ENCODE measurements at places on chromosomes 2 and 18. TPM values are rescaled to one million over a fixed set of nuclear protein-coding genes. Genes with fewer than 3 reads are reported as not detected.

GRCh38 chr2:10400568-10400977, 47.6 kb downstream of the ODC1 start:
- DNase-seq = peak; percentile 28

DNA sequence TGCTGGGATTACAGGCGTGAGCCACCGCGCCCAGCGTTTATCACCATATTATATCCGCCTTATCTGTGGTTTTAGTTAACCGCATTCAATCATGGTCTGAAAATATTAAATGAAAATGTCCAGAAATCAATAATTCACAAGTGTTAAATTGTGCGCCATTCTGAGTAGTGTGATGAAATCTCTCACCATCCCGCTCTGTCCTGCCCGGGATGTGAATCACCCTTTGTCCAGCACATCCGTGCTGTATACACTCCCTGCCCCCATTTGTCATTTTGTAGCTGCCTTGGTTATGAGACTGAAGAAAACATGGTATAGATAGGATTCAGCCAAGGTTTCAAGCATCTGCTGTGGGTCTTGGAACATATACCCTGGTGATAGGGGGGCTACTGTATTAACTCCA, 70.7 kb downstream of the TIMM21 start:
- DNase-seq = no peak

Gene MAP3K19
- not detected for total RNA-seq

DNA sequence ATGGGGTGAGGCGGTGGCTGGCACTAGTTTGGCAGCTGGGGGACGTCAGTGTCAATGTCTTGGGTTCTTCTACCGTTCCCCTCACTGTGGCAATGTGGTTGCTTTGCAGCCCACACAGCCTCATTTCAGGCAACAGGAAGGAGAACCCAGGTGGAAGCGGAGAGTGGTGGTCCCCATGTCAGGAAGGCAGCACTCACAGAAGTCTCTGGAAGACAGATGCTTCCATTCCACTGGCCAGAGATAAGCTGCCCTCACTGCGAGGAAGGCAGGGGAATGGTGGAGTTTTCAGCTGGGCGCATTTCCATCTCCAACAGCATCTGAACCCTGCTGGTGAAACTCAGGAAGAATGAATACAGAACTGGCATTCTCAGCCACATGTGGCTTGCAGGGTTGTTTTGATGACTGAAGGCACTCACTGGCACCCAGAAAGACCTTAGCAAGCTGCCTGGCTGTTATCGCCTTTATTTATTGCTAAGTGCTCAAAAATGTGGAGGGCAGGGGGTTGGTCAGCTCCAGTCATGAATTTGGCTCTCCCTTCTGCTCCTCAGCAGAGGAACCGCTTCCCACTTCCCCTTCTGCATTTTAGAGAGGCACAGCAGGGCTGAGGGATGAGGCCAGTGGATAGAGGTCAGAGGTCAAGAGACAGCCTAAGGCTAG, 19.4 kb downstream of the KCNIP3 start:
- DNase-seq = no peak

DNA sequence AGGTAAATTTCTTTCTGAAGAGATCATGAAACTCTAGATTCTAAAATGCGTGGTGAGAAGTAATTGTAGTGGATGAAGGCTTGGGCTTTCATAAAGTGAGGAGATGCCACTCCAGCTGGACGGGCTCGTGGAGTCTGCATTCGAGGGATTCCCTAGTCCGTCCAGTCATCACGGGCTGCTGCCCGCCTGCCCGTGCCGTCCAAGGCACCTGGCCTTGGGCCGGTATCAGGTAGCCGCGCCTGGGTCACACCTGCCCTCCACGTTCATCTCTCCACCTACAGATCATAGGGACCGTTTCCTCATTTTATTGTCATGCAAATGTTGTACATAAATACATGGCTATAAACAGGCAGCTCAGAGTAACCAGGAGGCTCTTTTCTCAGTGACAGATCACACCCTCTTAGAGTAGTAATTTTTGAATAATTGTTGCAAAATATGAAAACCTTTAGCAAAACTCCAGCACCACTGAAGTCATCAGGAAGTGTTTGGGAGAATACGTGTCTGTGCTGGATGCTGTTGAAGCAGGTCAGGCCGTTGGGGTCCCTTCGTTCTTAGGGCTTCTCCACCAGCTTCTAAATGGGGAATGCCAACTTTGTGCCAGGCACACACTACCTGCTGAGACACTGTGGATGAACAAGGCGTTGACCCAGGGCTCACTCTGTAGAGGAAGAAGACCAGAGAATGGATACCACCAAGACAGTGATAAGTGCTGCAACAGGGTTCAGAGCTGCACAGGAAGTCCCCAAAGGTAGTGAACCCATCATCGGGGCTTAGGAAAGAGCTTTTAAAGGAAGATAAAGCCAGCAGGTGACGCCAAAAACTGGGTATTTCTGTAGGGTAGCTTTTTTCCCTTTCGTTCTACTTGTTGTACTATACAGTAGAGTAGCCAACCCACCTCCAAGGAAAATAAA, 112.5 kb downstream of the FAM210A start:
- no peak for DNase-seq

- DNase-seq = no peak
Measured at GRCh38 chr2:47599171-47599570, 183.8 kb upstream of the MSH6 start.

GRCh38 chr18:3485153-3486149, 35.5 kb downstream of the TGIF1 start:
- DNase-seq = no peak

GRCh38 chr18:10591896-10592295, 66.1 kb downstream of the NAPG start:
- DNase-seq = no peak

DNA sequence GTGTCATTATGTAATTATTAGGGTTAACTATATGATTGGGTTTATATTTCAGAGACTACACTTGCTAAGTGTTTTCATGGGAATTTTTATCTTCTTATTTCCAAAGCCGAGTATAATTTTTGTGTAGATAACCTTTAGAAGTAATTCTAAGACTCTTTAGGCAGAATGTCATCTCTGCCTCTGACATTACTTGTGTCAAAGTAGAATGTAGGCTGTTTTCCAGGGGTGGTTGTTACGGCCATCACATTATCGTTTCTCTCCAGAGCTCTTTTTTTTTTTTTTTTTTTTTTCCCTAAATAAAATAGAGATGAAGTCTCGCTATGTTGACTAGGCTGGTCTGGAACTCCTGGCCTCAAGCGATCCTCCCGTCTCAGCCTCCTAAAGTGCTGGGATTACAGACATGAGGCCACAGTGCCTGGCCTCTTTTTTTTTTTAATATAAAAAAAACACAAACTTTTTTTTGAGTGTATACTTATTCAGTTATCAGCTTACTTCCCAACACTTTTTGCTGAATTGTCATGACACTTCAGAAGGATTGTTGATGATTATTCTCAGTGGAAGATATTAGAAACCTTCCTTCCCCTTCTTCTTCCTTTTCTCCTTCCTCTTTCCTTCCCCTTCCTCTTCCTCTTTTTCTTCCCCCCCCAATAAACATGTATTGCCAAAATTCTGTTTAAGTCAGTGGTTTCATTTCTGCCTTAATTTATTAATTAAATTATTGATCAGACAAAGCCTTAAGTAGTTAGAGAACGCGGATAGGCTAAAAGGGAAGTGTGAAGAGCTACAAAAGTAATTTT, 2.3 kb downstream of the PIKFYVE start:
- no peak for DNase-seq

GRCh38 chr2:172596776-172597175, 40.9 kb downstream of the PDK1 start:
- DNase-seq = no peak

DNA sequence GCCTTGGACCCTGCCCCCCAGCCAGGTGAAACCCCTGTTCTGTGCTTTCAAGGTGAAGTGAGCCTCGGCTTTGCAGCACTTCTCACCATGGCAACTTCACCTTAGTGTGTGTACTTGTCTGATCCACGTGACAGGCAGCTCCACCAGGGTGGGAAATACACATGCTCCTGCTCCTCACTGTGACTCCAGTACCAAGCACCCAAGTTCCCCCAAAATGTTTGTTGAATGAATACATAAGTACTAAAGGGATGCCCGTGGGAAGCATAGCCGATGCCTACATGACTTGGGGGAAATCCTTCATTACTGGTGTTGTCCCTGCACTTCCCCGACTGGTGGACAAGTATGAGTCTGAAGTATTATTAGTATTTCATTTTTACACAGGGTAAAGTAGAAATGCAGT, 41.8 kb upstream of the GBX2 start:
- no peak for DNase-seq

DNA sequence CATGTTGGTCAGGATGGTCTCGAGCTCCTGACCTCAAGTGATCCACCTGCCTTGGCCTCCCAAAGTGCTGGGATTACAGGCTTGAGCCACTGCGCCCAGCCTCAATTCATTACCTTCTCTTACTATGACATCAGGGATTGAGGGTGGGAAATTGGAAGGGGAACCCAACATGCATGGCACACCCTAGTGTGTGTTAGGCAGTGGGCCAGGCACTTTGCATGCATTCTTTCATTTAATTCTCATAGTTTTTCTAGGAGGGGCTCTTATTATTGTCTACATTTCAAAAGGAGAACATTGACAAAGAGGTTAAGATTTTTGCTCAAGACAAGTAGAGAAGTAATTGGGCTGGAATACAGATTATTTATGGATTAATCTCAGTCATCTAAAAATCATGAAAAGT, 10.9 kb upstream of the DNAJB2 start:
- no peak for DNase-seq

- DNase-seq = no peak
Measured at GRCh38 chr2:53715568-53715967, 52.0 kb upstream of the CHAC2 start.

Gene CYTIP
- 8.4 TPM for total RNA-seq

Gene SLC40A1
- total RNA-seq = 26.0 TPM

DNA sequence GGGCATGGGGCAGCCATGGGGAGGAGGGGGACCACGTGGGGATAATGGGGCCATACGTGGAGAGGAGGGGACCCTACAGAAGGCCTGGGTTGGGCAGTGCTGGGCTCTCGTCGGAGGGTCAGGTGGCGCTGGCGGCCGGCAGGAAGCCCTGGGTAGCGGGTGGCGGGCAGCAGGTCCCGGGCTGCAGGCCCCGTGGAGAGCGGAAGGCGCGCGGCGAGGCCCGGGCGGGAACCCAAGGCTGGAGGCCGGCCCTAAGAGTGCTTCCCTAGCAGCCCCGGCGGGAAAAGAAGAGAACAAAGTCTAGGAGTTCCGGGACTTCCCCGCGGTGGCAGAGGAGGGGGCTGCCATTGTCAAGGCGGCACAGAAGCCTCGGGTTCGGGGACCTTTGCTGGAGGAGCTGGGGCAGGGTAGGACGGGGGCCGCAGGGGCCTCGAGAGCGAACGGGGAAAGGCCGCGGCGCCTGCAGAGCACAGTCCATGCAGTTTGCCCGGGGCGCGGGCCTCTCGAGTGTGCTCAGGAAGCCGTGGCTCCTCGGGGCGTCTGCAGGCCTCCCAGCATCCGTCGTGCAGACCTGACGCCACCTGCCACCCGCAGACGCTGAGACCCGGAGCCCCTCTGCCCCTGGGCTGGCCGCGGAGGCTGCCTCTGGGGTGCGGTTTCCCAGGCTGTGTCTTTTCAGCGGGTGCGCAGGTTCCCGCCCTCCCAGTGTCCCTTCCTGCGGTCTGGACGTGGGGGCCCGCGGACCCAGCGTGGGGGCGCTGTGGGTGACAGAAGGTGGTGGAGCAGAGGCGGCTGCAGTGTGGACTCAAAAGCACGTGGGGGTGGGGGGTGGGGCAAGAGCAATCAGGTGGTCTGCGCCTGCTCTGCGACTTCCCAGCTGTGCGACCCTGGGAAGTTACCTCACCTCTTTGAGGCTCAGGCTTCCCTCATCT, 19.4 kb upstream of the NCL start:
- DNase-seq = no peak

DNA sequence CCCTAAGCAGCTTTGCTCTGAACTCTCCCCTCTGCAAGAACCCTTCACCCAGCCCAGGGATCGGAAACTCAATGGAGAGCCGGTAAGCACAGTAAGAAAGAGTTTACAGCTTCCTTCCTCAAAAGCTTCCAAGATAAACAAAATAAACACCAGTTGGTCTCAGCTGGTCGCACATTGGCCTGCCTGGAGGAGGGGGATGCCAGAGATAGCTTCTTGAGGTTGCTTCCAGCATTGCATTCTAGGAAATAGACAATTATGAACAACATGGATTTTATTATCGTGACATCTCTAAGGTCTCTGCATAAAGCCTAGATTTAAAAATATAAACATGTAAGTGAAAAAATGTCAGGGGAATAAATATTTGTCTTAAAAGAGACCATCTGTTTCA, 141.5 kb upstream of the PKDCC start:
- DNase-seq = no peak

Gene SERPINE2
- total RNA-seq = 94.5 TPM

GRCh38 chr2:101081375-101081907, 69.7 kb downstream of the TBC1D8 start:
- DNase-seq = no peak

DNA sequence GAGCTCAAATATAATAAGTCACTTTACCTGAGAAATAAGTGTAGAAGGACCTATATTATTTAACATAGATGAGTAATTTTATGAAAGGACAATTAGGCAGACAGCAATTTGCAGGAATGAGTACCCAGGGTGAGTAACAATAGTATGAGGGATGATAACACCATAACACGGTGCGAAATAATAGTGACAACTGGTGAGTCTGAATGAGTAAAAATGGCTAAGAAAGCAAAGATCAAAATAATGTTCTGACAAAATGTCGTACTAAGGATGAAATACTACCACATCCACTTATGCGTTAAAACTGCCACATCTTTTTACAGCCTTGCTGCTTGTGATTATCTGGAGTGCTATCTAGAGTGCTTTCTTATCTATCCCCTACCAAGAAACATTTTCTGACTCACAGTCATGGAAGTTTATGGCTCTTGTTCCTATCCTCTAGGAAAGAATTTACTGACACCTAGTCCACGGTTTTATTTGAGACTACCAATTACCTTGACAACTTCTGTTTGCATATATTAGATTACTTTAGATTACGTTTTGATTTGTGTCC, 929.7 kb downstream of the LRP1B start:
- DNase-seq = no peak

Gene ANTXR1
- 54.5 TPM for total RNA-seq

Gene PXDN
- 40.4 TPM for total RNA-seq

DNA sequence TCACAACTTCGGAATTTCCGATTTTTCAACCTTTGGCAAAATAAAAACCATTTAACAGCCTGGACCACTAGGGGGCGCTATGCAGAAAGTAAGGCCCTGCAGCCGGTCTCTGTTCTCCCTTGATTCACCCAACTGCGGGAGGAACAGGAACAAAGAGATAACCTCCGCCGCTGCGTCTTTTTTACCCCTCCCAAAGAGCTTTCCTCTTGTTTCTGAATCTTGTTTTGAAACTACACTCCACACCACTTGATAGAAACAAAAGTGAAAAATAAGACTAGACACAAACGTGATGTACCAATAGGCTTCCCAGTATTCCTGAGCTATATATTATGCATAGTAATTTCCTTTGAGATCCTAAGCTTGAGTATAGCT, 231.2 kb downstream of the MYO3B start:
- peak; percentile 79 for DNase-seq

DNA sequence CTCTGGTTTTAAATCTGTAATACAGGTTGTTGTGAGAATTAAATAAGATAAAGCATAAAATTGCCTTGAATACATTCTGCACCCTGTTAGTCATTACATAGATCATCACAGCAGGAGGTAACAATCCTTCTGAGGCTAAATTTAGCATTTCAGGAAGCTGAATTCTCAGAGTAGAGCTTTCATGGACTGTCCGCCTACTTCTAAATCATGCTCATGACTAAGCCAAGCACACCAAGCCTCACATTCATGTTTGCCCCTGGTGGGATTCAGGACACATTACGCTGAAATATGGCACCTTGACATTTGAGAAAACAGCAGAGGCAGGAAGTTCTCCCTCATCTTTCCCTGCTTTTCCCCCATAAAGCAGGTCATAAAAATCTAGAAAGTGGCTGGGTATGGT, 16.6 kb upstream of the PIK3C3 start:
- DNase-seq = no peak
